ENCODE measurements at places on chromosomes 1 and 21.
A peak's percentile ranks its signal among the peaks of the same experiment; 100 is the strongest.

GRCh38 chr1:166738140-166738539 is 101.1 kb upstream of the POGK start:
- DNase-seq, result no peak

- no peak for DNase-seq
These were observed 4.4 kb downstream of the ACBD3 start for GRCh38 chr1:226181996-226182714.

- DNase-seq, result peak; percentile 76
These were observed 7.4 kb downstream of the WDR77 start for GRCh38 chr1:111441573-111442192.

- DNase-seq, result no peak
These were observed 42.0 kb downstream of the ST6GALNAC5 start for GRCh38 chr1:76909311-76909710.

GRCh38 chr1:117757668-117758067 is 151.8 kb downstream of the TENT5C start:
- DNase-seq, result no peak

Data from CD4-positive, alpha-beta T cell treated with Interferon alpha-2 for 1 hour (primary cell).